B cell (primary cell): ENCODE measurements at places on chromosomes 1 and 21.

- no peaks in the 10 kb centered on the region for H3K36me3 ChIP-seq
- H3K27me3 ChIP-seq, result no peaks in the 10 kb centered on the region
- H3K4me3 ChIP-seq, result no peak overlapping the region
- DNase-seq, result peak; percentile 42
These were observed 17.4 kb upstream of the CD1D start for GRCh38 chr1:158163000-158163947.

DNA sequence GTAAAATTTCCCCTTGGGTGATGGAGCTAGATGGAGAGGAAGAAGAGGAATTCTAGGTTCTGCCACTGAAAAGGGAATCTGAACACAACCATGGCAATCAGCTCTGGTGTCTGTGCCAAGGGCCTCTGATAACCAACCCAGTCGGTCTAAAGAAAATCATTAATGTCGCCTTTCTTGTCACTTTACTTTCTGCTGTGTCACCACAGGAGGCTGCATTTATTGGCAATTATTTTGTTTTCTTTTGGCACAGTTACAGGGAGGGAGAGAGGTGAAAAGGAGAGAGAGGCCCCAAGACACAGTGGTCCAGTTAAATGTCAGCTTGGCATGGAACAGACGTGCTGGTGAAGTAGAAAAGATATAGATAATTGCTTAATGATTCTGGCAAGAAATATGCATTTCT is 287.0 kb downstream of the ASTN1 start:
- no peak for DNase-seq
- H3K4me1 ChIP-seq, result no peaks in the 10 kb centered on the region

GRCh38 chr1:8439015-8439702 is 121.2 kb downstream of the SLC45A1 start:
- H3K27me3 ChIP-seq, result no peaks in the 10 kb centered on the region
- DNase-seq, result peak; percentile 77
- H3K36me3 ChIP-seq, result peaks cover 5% of the 10 kb centered on the region
- peak overlapping the region; percentile 81 for H3K27ac ChIP-seq

DNA sequence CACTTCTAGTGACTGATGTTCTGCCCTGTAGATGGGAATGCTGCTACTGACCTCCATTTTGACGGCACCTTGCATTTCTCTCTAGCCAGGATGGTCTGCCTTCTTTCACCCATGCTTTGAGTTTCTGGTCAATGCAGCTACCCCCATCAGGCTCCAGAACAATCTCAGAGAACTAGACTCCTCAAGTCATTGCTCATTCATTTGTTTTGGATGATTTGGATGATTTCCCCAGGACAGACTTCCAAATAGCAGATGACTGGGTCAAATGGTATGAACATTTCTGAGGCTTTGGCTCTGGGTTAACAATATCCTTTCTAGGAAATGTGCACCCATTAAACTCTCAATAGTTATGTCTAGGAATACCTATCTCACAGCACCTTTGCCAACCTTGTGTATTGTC is 63.9 kb downstream of the CSMD2 start:
- H3K4me3 ChIP-seq, result no peak overlapping the region
- DNase-seq, result no peak
- H3K27ac ChIP-seq, result no peak overlapping the region
- no peaks in the 10 kb centered on the region for H3K4me1 ChIP-seq
- no peaks in the 10 kb centered on the region for H3K36me3 ChIP-seq

DNA sequence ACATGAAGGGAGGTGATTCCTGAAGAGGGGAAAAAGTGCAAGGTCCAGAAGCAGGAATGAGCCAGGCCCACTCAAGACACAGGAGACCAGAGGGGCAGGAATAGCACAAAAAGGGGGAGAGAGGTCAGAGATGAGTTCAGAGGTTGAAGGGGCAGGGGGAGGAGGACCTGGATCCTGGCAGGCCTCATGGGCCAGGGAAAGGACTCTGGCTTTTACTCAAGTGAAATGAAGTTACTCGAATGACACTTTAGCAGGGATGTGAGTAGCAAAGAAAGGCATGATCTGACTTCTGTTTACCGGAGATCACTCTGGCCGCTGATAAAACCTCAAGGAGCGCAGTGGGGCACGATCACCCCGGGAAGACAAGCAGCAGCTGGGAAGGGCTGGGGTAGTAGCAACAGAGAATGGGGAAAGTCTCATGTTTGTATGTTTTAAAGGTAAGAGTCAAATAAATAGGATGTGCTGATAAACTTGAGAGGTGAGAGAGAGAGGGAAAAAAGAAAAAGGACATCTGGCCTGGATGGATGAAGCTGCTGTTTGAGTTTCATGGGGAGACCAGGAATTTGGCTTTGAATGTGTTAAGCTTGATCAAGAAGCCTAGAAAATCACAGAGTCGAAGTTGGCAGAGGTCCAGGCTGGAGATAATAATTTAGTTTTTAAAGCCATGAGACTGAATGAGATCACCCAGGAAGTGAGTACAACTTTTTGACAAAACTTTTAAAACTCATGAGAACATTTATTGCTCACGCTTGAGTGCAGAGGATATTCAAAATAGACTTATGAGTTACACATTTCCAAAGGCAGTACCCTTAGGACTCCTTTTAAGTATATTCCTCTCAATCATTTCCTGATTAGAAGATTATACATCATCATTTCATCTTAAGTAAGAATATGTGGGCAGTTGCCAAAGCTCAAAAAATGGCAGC is 156.0 kb downstream of the RERE start:
- H3K4me1 ChIP-seq, result peaks cover 80% of the 10 kb centered on the region
- H3K4me3 ChIP-seq, result no peak overlapping the region
- H3K27me3 ChIP-seq, result no peaks in the 10 kb centered on the region
- no peaks in the 10 kb centered on the region for H3K36me3 ChIP-seq

DNA sequence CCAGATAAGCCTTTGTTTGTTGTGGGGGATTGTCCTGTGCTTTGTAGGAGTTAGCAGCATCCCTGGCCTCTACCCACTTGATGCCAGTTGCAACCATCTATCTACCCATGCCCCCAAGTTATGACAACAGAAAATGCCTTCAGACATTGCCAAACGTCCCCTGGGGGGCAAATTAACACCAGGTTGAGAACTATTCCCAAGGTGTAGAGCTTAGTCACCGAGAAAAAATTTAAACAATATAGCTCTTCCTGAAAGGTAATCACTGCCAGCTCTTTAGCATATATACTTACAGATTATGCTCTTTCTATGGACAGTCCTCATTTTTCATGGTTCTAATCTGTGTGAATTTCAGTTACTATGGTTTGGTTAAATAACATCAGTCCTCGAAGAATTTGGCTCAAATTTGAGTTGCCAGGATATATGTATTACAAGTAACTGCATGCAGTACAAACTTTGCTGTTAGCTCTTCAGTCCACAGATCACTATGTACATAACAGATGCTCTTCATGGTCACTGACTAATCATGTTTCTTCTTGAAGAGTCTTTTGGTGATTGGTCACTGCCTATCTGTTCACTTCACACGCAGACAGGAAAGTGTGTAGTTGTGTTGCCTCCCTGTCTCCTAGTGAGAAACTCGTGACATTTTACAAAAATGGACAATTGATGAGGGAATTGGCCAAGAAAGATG is 25.2 kb downstream of the MAPKAPK2 start:
- no peak for DNase-seq
- no peaks in the 10 kb centered on the region for H3K36me3 ChIP-seq
- no peak overlapping the region for H3K4me3 ChIP-seq
- H3K4me1 ChIP-seq, result peaks cover 76% of the 10 kb centered on the region
- H3K27me3 ChIP-seq, result no peaks in the 10 kb centered on the region

DNA sequence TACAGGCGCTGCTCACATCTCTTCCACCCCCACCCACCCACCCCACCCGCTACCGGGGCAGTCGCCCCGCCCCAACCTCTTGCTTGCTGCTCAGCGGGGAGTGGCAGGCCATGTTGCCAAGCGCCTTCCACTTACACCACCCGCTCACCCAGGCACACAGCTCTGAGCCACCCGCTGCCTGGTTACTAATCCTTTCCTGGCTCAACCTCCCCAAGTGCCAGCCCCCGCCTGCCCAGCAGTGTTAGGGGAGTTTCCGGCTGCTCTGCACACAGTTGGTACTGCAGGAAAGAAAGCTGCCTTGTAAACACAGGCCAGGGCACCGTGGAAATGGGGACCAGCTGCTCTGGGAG is 56.2 kb downstream of the LACTBL1 start:
- no peak for DNase-seq
- no peaks in the 10 kb centered on the region for H3K27me3 ChIP-seq
- H3K36me3 ChIP-seq, result no peaks in the 10 kb centered on the region
- H3K27ac ChIP-seq, result no peak overlapping the region

DNA sequence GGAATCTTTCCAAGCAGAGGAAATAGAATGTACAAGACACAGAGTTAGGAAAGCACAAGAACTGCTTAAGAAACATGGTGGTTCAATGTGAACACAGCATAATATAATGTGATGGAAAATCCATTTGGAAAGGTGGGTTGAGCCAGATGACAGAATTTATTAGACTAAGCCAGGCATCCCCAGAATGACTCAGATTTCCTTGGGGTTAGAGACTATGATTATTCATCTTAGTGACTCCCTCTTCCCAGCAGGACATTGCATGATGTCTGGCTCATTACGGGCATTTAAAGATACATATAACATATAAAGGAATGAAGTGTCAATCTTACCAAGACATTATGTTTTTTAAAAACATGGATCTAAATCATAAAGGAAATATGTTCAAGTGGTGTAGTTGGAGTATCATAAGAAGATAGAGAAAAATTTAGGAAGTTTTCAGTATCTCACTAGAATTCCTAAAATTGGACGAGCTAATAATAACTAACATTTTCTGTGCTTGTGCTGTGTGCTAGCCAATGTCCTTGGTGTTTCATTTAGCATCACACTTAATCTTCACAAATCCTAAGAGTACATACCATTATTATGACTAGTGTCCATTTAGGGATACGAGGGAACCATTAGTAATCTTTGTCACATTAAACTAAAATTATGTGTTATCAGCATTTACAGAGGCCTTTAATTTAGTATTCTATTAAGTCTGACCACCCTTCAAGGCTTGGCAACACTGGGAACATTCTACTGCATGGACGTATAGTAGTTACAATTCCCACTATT is 41.0 kb upstream of the ST6GALNAC5 start:
- no peak overlapping the region for H3K27ac ChIP-seq
- no peaks in the 10 kb centered on the region for H3K36me3 ChIP-seq
- no peaks in the 10 kb centered on the region for H3K4me1 ChIP-seq
- no peak for DNase-seq
- no peaks in the 10 kb centered on the region for H3K27me3 ChIP-seq

DNA sequence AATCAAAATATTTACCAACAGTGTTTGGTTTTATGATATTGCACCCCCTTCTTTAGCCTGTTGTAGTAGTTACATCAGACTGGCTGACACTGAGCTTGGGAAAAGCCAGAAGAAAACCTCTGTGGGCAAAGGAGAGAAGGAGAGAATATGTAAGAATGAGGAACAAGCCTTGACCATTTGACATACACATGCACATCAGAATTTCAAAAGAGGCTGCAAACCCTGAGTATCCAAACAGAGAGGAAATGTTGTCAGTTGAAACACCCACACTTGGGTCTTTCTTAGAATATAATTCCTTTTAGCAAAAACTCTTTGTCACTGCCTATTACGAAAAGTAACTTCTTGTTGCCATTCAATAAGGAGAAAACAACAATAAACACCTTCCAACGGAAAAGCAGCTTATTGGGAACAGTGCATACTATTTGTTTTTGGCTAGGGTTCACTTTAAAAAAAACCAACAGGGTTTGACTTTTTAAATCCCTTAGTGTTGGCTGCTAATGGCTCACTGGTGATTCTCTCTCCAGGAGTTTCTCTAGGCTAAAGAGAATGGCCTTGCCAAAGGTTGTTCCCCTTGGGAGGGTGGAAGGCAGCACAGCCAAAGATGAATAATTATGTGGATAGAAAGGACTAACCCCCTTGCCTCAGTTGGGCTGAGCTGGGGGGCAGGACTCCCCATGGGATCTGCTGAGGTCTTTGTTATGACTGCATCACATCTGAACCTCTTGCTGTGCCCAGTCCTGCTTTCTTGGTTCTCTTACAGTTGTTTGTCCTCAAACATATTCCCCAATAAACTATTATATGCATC is 48.9 kb downstream of the GORAB start:
- H3K27me3 ChIP-seq, result no peaks in the 10 kb centered on the region
- H3K36me3 ChIP-seq, result no peaks in the 10 kb centered on the region
- no peak for DNase-seq
- no peak overlapping the region for H3K4me3 ChIP-seq
- no peaks in the 10 kb centered on the region for H3K4me1 ChIP-seq

- H3K27ac ChIP-seq, result peak overlapping the region; percentile 73
- no peaks in the 10 kb centered on the region for H3K27me3 ChIP-seq
- peak overlapping the region; percentile 95 for H3K4me3 ChIP-seq
- no peak for DNase-seq
These were observed 535 bp downstream of the SETD4 start for GRCh38 chr21:36059823-36060158.

- no peaks in the 10 kb centered on the region for H3K36me3 ChIP-seq
- no peaks in the 10 kb centered on the region for H3K27me3 ChIP-seq
- no peak overlapping the region for H3K27ac ChIP-seq
- no peaks in the 10 kb centered on the region for H3K4me1 ChIP-seq
- no peak for DNase-seq
These were observed 173.5 kb downstream of the NPHP4 start for GRCh38 chr1:5818755-5819154.

DNA sequence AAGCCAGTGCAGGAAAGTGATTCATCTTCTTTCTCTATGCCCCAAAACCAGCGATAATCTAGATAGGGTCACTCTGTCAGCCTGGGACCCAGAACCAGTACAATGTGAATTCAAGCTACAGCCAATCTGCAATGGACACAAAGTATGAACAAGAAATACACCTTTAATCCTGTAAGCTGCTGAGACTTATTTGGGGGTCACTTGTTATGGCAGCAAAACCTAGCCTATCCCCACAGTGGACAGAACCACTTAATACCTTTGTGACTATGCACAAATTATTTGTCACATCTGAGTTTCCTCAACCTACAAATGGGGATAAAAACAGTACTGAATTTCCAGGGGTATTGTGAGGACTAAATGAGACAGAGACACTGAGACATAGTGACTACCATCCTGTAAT is 50.0 kb downstream of the TMCO4 start:
- no peak overlapping the region for H3K27ac ChIP-seq
- no peak for DNase-seq
- H3K4me3 ChIP-seq, result no peak overlapping the region
- H3K27me3 ChIP-seq, result no peaks in the 10 kb centered on the region
- H3K4me1 ChIP-seq, result no peaks in the 10 kb centered on the region

GRCh38 chr1:33696311-33696710 is 167.6 kb upstream of the HMGB4 start:
- no peaks in the 10 kb centered on the region for H3K27me3 ChIP-seq
- no peak for DNase-seq
- no peaks in the 10 kb centered on the region for H3K36me3 ChIP-seq
- no peaks in the 10 kb centered on the region for H3K4me1 ChIP-seq

DNA sequence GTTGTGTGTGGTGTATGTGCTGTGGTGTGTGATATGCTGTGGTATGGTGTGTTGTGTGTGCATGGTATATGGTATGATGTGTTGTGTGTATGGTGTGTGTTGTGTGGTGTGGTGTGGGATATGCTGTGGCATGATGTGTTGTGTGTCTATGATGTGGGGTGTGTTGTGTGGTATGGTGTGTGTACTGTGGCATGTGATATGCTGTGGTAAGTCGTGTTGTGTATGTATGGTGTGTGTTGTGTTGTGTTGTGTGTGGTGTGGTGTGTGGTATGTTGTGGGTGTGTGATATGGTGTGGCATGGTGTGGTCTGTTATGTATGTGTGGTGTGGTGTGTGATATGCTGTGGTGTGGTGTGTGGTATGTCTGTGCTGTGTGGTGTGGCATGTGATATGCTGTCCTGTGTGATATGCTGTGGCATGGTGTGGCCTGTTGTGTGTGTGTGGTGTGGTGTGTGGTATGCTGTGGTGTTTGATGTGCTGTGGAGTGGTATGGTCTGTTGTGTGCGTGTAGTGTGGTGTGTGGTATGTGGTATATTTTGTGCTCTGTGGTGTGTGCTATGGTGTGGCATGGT is 318.0 kb downstream of the PTPRU start:
- no peaks in the 10 kb centered on the region for H3K27me3 ChIP-seq
- no peak for DNase-seq
- no peak overlapping the region for H3K4me3 ChIP-seq
